ENCODE measurements at places on chromosomes 5 and 9.

DNA sequence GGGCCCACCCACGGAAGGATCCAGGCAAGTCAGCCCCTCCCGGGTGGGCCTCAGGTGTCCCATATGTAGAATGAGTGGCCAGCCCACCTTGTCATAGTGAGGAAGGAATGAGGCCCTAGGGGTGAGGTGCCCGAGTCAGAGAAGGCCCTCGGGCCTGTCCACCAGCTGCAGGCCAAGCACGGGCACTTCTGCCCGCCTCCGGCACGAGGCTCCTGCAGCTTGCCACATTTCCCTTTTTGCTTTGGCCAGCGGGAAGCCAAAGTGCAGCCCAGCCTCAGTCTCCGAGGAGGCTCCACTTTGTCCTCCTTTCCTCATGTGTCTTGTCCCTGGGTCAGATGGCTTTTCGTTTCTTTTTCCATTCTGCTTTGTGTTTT is 72.9 kb downstream of the PSMB7 start:
- no peak for DNase-seq

- DNase-seq = no peak
Observed at GRCh38 chr9:135213566-135213965, 126.1 kb downstream of the OLFM1 start.

- no peak for DNase-seq
Observed at GRCh38 chr9:97311798-97312500, 4.5 kb downstream of the CCDC180 start.

GRCh38 chr5:978054-978453 is 30.5 kb upstream of the NKD2 start:
- DNase-seq = no peak

- no peak for DNase-seq
Observed at GRCh38 chr9:80690349-80690939, 998.9 kb downstream of the TLE1 start.

- no peak for DNase-seq
Observed at GRCh38 chr5:74409712-74410111, 230.8 kb downstream of the ENC1 start.

All from stimulated activated CD4-positive, alpha-beta T cell treated with anti-CD3 and anti-CD28 coated beads, Interleukin-2, amount 100 ng/mL, for 48 hours (primary cell).